ENCODE measurements at places on chromosomes 5 and 9. TPM values are rescaled to one million over a fixed set of nuclear protein-coding genes. Genes with fewer than 3 reads are reported as not detected.

GRCh38 chr5:36312953-36313672 lies 11.4 kb upstream of the RANBP3L start:
- H3K4me3 ChIP-seq, result no peak overlapping the region
- H3K27me3 ChIP-seq, result no peaks in the 10 kb centered on the region
- H3K4me1 ChIP-seq, result no peaks in the 10 kb centered on the region

- no peaks in the 10 kb centered on the region for H3K36me3 ChIP-seq
- H3K27ac ChIP-seq, result no peak overlapping the region
- no peak for DNase-seq
These were observed 45.5 kb downstream of the CTSL start for GRCh38 chr9:87771316-87772006.

DNA sequence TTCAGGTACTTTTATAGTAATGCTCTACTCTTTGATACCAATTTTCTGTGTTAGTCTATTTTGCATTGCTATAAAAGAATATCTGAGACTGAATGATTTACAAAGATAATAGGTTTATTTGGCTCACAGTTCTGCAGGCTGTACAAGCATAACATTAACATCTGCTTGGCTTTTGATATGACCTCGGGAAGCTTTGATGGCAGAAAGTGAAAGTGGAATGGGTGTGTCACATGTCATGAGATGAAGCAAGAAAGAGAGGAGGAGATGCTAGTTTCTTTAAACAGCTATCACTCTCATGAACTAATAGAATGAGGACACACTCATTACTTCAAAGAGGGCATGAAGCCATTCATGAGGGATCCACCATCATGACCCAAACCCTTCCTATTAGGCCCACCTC lies 270.9 kb upstream of the IL12B start:
- H3K4me1 ChIP-seq, result no peaks in the 10 kb centered on the region
- no peak overlapping the region for H3K4me3 ChIP-seq
- H3K27ac ChIP-seq, result no peak overlapping the region
- no peaks in the 10 kb centered on the region for H3K36me3 ChIP-seq
- no peak for DNase-seq

DNA sequence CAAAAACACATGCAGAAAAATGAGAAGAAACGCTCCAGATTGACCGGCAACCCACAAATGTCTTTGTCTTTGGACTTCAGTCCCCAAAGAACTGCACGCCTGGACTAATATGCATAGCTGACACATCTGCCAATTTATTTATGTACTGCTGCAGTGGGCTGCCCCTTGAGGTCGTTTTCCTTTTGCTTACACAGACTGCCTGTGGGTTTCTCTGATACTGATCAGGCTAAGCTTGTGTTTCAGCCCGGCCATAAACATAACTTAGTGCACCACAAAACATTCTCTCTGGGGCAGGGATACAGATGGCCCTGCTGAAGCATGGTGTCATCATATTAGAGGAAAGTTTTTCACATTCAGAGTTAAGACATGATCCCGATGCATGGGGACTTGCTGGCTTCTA lies 75.4 kb downstream of the NUDT12 start:
- no peak for DNase-seq
- no peaks in the 10 kb centered on the region for H3K4me1 ChIP-seq
- no peaks in the 10 kb centered on the region for H3K36me3 ChIP-seq

DNA sequence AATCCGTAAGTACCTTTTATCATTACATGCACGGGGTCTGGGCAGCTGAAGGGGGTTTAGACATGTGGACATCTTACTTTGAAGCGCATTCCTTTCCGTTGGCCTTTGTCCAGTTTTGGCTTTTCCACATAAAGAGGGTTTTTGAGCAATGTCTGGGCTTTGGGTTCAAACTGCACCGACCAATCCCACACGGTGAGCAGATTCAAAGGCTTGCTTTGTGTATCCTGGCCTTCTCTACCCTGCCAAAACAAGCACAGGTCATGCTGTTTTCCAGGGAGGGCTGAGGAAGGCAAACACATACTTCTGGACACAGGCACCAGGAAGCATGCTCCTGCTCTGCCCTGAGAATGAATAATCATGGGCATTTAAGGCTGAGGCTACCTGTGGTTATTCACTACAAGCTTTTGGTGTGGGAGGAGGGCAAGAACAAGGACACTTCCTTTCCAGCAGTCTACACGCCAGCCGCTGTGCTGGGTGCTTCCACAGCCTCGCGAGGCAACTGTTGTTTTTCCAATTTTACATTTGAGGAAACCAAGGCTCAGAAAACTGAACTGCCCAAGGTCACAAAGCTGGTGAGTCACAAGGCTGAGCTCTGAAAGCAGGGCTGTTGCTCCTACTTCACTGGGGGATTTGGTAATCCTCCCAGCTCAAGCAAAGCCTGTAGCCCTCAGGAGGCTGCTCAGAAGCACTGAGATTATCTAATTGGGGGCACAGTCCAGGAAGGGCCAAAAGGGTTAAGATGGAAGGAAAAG lies 59.8 kb upstream of the GOLPH3 start:
- peaks cover 29% of the 10 kb centered on the region for H3K4me1 ChIP-seq
- no peaks in the 10 kb centered on the region for H3K27me3 ChIP-seq
- DNase-seq, result no peak

HSPB3 gene
- total RNA-seq, result not detected

DNA sequence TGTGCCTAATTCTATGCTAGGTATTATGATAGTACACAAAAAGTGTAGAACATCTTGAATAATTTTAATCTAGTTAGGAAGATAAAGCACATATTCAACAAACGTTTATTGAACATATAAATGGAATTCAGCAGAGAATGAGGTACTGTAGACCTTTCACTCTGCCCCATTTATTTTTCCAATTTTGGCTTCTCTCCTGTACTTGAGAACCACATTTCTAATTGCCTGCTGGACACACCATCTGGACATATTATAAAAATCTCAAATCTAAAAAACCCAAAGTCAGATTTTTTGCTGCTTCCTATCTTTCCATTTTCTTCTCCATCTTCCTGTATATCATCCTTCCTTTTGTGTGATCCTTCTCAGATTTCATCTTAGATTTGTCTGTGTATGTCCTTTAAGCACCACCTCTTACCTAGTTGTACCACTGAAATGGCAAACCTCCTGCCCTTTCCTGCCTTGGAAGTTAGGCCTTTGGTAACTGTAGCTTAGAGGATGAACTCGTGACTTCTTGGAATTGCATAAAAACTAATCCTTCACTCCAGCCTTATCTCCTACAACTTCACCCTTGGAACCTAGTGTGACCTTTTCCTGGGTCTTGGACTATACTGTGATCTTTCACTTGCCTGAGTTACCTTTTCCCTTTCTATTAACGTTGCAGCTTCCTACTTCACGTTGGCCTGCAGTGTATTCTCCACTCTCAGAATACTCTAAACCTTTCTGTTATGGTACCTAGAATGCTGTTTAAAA lies 8.8 kb downstream of the SLC26A2 start:
- DNase-seq, result no peak
- no peak overlapping the region for H3K27ac ChIP-seq
- H3K4me3 ChIP-seq, result no peak overlapping the region
- H3K4me1 ChIP-seq, result no peaks in the 10 kb centered on the region

DNA sequence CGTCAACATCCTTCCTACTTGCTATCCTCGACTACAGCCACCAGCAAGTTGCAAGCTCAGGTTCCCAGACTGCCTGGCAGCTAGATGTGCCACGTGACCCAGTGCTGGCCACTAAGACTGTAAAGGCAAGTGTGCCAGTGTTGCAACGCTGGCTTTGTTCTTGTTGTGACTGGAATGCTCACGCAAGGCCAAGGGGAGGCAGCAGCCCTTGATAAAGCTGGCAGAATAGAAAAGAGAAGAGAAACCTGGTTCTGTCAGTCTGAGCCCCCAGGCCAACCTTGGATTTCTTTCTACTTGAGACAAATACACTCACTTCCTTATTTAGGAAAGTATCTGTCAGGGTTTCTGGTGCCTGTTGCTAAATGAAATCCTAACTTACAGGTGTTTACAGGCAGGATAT lies 113.0 kb downstream of the KLHL3 start:
- H3K27ac ChIP-seq, result peak overlapping the region; percentile 67
- no peak for DNase-seq
- no peaks in the 10 kb centered on the region for H3K36me3 ChIP-seq
- H3K4me3 ChIP-seq, result no peak overlapping the region

- no peaks in the 10 kb centered on the region for H3K27me3 ChIP-seq
- H3K36me3 ChIP-seq, result no peaks in the 10 kb centered on the region
- H3K4me1 ChIP-seq, result no peaks in the 10 kb centered on the region
- H3K27ac ChIP-seq, result no peak overlapping the region
These were observed 255.9 kb upstream of the ACO1 start for GRCh38 chr9:32128546-32128945.

- no peaks in the 10 kb centered on the region for H3K36me3 ChIP-seq
- peaks cover 19% of the 10 kb centered on the region for H3K27me3 ChIP-seq
- H3K4me1 ChIP-seq, result peaks cover 13% of the 10 kb centered on the region
These were observed at the start of gene PALM2AKAP2 for GRCh38 chr9:109779711-109780452. PALM2AKAP2 (plus strand) TSS chr9:109780198; CDS start chr9:109780489, 291 bp downstream.

EIF4E1B gene
- total RNA-seq, result not detected

DNA sequence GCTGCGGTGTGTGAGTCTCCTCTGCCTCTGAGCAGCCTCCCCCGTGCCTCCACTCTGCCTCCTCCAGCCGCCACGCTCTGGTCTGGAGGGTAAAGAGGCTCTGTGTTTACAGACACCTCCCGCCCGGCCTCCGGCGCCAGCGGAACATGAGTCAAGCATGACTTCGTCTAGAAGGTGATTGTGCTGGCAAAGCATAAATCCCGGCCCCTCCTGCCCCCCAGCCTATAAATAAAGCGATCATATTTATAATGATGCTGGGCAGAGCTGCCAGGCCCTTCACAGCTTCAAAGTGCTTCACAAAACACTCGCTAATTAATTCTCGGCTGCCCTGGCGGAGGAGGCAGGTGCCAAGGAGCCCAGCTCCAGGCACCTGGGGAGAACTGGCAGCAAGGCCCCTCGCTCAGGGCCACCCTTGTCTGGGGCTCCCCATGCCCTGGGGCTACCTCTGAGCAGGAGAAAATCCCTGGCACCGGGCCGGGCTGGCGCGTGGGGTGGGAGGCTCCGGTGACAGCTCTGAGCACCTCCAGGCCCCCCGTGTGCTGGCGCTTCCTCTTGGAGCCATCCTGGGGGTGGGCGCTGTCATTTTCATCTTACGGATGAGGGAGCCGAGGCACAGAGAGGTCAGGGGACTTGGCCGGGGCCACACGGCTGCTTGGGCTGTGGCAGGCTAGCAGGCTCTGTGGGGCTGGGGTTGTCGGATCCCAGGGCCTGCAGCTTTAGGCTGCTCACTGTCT lies 87.8 kb downstream of the RXRA start:
- peaks cover 84% of the 10 kb centered on the region for H3K4me1 ChIP-seq
- DNase-seq, result no peak
- H3K27ac ChIP-seq, result peak overlapping the region; percentile 81
- H3K36me3 ChIP-seq, result peaks cover 30% of the 10 kb centered on the region
- H3K4me3 ChIP-seq, result no peak overlapping the region

- no peak overlapping the region for H3K4me3 ChIP-seq
- peak; percentile 20 for DNase-seq
- H3K4me1 ChIP-seq, result no peaks in the 10 kb centered on the region
- H3K36me3 ChIP-seq, result peaks cover 2% of the 10 kb centered on the region
- no peak overlapping the region for H3K27ac ChIP-seq
These were observed 27.2 kb downstream of the CCDC69 start for GRCh38 chr5:151196556-151197290.

PCDHGC3 gene
- 56.8 TPM for total RNA-seq

ZNF462 gene
- 16.4 TPM for total RNA-seq

SV2C gene
- total RNA-seq, result not detected

DNA sequence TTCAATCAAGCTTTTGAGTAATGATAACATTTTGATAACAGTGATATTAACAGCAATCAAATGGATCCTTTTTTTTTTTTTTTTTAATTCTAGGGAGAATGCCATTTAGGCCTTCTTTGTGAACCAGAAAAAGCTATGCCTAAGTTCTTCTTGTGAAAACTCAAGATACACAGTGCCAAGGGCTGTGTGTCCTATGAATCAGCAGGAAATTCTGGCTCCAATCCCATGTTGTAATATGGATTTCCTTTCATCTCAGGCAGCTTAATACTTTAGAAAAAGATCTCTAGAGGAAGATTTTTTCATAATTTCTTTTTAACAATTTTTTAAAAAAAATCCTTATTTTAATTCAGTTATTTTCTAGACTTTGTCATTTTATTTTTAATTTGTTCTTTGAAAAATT lies 96.1 kb downstream of the NUDT12 start:
- no peak for DNase-seq
- no peaks in the 10 kb centered on the region for H3K36me3 ChIP-seq
- no peaks in the 10 kb centered on the region for H3K4me1 ChIP-seq
- no peaks in the 10 kb centered on the region for H3K27me3 ChIP-seq

GRCh38 chr9:115808108-115808507 lies 345.5 kb upstream of the PAPPA start:
- no peaks in the 10 kb centered on the region for H3K4me1 ChIP-seq
- no peaks in the 10 kb centered on the region for H3K27me3 ChIP-seq
- no peaks in the 10 kb centered on the region for H3K36me3 ChIP-seq
- no peak overlapping the region for H3K27ac ChIP-seq
- no peak overlapping the region for H3K4me3 ChIP-seq

GRCh38 chr5:159630545-159630944 lies 285.7 kb upstream of the ADRA1B start:
- peaks cover 6% of the 10 kb centered on the region for H3K27me3 ChIP-seq
- no peak overlapping the region for H3K27ac ChIP-seq
- H3K36me3 ChIP-seq, result no peaks in the 10 kb centered on the region
- no peak for DNase-seq
- H3K4me1 ChIP-seq, result no peaks in the 10 kb centered on the region
- no peak overlapping the region for H3K4me3 ChIP-seq
